ENCODE measurements at places on chromosomes 2 and 18.

DNA sequence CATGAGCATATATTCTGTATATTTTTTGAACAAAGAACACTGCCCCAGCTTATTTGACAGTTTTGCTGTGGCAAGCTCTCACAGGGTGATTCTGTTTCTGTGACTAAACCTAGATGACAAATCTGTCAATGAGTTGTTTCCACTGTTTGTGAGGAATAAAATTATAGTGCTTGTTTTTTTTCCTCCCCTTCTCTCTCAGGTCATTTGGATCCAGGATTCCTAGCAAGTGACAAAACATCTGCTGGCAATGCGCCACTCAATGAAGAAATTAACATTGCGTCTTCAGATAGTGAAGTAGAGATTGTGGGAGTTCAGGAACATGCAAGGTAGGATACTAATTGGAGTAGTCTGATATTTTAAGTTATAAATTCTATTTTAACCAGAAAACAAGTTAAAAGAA, 149.3 kb downstream of the HAUS1 start:
- no peak for DNase-seq

DNA sequence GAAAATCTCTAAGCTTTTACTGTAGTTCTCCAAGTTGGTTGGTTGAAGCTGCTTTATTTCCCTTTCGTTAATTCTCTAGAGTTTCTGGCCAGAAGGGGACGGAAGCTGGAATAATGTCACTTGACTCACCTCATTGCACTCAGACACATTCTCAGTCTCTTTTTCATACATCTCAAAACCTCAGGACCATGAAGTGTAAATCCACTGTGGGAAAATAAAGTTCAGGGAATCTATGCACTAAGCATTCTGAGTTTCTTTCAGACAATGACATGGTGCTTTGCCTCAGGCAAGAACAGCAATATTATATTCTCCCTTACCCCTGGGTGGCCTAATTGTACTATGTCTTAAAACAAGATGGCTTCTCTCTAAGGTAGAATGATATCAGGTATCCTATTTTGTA, 167.8 kb downstream of the PRPF40A start:
- no peak for DNase-seq

DNA sequence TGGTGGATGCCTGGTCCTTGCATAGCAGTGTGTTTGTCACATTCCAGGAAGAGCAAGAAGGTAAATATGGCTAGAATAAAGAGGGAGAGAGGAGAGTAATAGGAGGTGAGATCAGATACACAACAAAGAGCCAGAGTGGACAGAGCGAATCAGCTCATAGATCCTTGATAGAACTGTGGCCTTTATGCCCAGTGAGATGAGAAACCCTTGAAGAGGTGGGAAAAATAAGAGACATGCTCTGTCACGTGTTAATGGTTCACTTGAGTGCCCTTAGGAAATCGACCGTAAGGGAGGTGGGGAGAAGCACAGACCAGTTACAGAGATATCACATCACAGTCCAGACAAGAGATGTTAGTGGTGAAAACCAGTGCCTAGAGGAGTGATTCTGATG, 84.7 kb upstream of the RAB27B start:
- peak; percentile 11 for DNase-seq

GRCh38 chr18:10195529-10195928, 258.9 kb upstream of the APCDD1 start:
- DNase-seq = no peak

DNA sequence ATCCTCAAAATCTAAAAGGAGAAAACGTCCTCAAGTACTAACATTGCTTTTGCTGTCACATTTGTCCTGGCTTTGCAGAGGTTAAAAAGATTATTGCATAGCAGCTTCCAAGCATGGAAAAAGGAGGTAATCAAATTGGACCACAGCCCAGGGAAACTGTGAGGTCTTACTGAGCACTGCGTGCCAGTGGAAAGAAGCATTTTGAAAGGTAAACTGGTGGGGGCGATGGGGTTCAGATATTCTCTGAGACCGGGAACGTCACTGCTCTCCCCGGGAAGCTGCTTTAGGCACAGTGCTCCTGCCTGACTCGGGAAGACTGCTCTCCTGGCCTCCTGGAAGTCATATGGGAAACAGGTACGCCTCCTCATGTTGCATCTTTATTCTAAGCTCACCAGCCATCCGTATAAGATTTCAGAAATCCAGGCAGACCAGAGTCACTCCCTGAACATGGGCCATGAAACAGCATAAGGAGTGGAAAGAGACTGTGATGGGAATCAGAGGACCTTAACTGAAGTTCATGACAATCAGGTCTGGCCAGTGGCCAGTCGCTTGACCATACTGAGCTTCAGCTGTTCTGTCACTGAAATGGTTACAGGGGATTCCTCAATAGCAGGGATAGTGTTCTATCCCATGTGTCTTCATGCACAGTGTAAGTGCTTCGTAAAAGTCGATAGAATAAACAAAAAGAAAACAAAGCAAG, 284.1 kb downstream of the TRIB2 start:
- no peak for DNase-seq

DNA sequence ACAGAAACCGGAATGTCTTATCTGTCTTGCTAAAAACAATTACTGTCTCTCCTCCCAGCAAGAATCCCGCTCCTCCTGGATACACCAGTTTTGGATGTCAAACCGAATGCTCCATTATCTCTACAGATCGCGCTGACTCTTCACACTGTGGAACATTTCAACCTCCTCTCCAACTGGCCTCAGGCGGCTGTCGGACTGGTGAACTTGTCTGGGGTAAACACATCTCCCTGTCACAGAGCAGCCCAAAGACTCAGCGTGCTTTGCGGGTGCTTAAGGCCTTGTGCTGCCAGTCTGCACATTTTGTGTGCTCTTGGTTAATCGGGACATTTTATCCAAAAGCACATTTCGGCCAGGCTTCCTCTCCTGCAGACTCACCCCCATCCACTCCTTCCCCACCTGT, 173.1 kb downstream of the ICOS start:
- no peak for DNase-seq

Data from NCI-H187 treated with DMSO at 0.1 percent for 48 hours (cell line).